ENCODE measurements at places on chromosomes 12 and 14.
A peak's percentile ranks its signal among the peaks of the same experiment; 100 is the strongest.

- no peak for DNase-seq
- no peaks in the 10 kb centered on the region for H3K36me3 ChIP-seq
- H3K27me3 ChIP-seq: no peaks in the 10 kb centered on the region
- H3K4me1 ChIP-seq: no peaks in the 10 kb centered on the region
- H3K4me3 ChIP-seq: no peak overlapping the region
- H3K27ac ChIP-seq: no peak overlapping the region
These were observed 125.3 kb upstream of the PWP1 start for GRCh38 chr12:107560165-107560898.

DNA sequence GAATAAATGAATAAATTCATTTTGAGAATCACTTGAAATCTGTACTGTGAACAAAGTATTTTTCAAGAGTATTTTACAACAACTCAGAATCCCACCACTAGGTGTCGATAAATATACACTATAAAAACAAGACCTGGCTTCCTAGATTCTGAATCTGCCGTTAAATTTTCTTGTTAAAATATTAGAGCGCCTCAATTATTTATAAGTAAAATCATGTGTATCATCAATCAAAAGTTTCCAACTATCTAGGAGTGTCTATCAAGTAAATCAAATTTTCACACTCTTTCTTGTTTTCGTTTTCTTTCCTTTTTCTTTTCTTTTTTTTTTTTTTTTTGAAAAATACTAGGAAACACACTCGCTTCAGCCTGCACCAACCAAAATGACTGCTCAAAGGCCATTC is 179.2 kb upstream of the DCN start:
- no peak for DNase-seq
- H3K36me3 ChIP-seq: no peaks in the 10 kb centered on the region

- no peak overlapping the region for H3K4me3 ChIP-seq
- no peaks in the 10 kb centered on the region for H3K4me1 ChIP-seq
- H3K27ac ChIP-seq: no peak overlapping the region
- no peaks in the 10 kb centered on the region for H3K36me3 ChIP-seq
- no peaks in the 10 kb centered on the region for H3K27me3 ChIP-seq
These were observed 214.3 kb downstream of the KIF26A start for GRCh38 chr14:104352493-104353220.

GRCh38 chr12:1584326-1584725 is 10.1 kb downstream of the FBXL14 start:
- no peaks in the 10 kb centered on the region for H3K27me3 ChIP-seq
- no peak for DNase-seq
- H3K27ac ChIP-seq: no peak overlapping the region
- H3K4me3 ChIP-seq: no peak overlapping the region
- H3K4me1 ChIP-seq: no peaks in the 10 kb centered on the region

GRCh38 chr12:124419292-124420040 is 124.6 kb downstream of the RFLNA start:
- H3K4me3 ChIP-seq: no peak overlapping the region
- H3K27me3 ChIP-seq: no peaks in the 10 kb centered on the region
- no peak for DNase-seq
- peaks cover 16% of the 10 kb centered on the region for H3K4me1 ChIP-seq
- H3K27ac ChIP-seq: peak overlapping the region; percentile 87
- no peaks in the 10 kb centered on the region for H3K36me3 ChIP-seq

GRCh38 chr14:20487396-20487725 is 18.0 kb upstream of the RNASE10 start:
- H3K36me3 ChIP-seq: no peaks in the 10 kb centered on the region
- H3K4me1 ChIP-seq: no peaks in the 10 kb centered on the region
- no peak overlapping the region for H3K27ac ChIP-seq
- no peaks in the 10 kb centered on the region for H3K27me3 ChIP-seq

- H3K27ac ChIP-seq: no peak overlapping the region
- no peak overlapping the region for H3K4me3 ChIP-seq
- H3K4me1 ChIP-seq: no peaks in the 10 kb centered on the region
- no peak for DNase-seq
- no peaks in the 10 kb centered on the region for H3K27me3 ChIP-seq
These were observed 23.5 kb upstream of the SMAGP start for GRCh38 chr12:51293696-51294095.

- H3K27ac ChIP-seq: no peak overlapping the region
- DNase-seq: no peak
- H3K4me3 ChIP-seq: no peak overlapping the region
- no peaks in the 10 kb centered on the region for H3K36me3 ChIP-seq
These were observed 38.1 kb downstream of the ETV6 start for GRCh38 chr12:11687528-11687927.

DNA sequence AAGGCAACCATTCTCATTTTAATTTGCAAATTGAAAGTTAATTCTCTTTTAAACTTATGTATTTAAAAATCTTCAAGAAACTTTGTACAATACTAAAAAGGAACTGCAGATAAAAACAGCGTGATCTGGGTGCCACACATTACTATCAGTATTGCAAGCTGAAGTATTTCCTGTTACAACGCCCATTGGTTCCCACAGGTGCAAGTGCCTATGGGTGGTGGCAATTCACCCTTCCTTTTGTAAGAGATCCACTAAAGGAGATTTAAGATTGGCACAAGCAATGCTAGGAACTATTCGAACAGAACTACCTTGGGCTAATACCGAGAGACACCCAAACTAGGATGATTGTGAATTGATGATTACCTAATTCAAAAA is 13.2 kb downstream of the TAOK3 start:
- H3K4me1 ChIP-seq: no peaks in the 10 kb centered on the region
- H3K27me3 ChIP-seq: no peaks in the 10 kb centered on the region
- H3K4me3 ChIP-seq: no peak overlapping the region
- H3K36me3 ChIP-seq: no peaks in the 10 kb centered on the region
- peak overlapping the region; percentile 30 for H3K27ac ChIP-seq

- H3K27ac ChIP-seq: no peak overlapping the region
- no peak overlapping the region for H3K4me3 ChIP-seq
- no peaks in the 10 kb centered on the region for H3K27me3 ChIP-seq
These were observed 153.6 kb upstream of the NRXN3 start for GRCh38 chr14:78016532-78016931.

DNA sequence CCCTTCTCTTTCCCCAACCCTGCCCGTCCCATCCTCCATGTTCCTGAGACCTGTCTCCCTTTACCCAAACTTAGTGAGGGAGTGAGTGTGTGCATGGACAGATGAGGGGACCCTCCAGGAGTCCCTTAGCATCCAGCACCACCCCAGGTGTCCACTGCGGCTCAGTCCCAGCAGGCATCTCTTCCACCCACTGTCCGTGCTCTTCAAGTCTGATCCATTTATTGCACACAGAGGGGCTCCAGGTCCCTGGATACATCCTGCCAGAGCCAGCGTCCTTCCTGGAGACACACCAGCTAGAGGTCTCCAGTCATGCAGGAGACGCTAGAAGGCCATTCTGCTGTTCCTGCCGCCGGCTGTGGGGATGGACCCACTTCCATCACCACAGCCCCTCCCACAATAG is 239.2 kb downstream of the ADGRD1 start:
- no peaks in the 10 kb centered on the region for H3K4me1 ChIP-seq
- H3K4me3 ChIP-seq: no peak overlapping the region
- no peak overlapping the region for H3K27ac ChIP-seq

DNA sequence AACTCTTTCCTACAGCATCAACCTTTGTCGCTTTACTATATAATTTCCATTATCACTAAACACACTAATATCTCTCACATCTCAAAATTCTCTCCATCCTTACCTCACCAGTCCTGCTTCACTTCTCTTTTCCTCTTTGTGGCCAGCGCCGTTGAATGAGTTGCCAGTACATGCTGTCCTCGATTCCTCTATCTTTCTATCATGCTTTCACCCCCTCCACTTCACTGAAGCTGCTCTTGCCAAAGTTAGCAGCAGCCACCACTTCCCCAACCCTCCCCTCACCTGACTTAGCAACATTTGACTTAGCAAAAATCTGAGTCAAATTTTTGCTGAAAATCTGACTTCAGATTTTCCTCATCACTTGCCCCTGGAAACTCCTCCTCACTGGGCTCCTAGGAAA is 210.4 kb downstream of the ANO6 start:
- H3K4me3 ChIP-seq: no peak overlapping the region
- H3K4me1 ChIP-seq: no peaks in the 10 kb centered on the region
- no peak for DNase-seq

GRCh38 chr12:53500142-53500775 is 824 bp upstream of the TARBP2 start:
- peaks cover 14% of the 10 kb centered on the region for H3K4me1 ChIP-seq
- peak overlapping the region; percentile 72 for H3K4me3 ChIP-seq
- DNase-seq: peak; percentile 84

DNA sequence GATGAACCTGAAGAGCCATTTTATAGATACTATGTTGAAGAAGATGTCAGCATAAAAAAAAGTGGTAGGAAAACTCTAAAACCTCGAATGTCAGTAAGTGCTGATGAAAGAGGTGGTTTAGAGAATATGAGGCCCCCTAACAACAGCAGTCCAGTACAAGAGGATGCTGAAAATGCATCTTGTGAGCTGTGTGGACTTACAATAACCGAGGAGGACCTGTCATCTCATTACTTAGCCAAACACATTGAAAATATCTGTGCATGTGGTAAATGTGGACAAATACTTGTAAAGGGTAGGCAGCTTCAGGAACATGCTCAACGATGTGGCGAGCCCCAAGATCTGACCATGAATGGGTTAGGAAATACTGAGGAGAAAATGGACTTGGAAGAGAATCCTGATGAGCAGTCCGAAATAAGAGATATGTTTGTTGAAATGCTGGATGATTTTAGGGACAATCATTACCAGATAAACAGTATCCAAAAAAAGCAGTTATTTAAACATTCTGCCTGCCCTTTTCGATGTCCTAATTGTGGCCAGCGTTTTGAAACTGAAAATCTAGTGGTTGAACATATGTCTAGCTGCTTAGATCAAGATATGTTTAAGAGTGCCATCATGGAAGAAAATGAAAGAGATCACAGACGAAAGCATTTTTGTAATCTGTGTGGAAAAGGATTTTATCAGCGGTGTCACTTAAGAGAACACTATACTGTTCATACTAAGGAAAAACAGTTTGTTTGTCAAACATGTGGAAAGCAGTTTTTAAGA is 17.8 kb upstream of the HSPA2 start:
- no peaks in the 10 kb centered on the region for H3K36me3 ChIP-seq
- H3K27me3 ChIP-seq: no peaks in the 10 kb centered on the region
- no peak overlapping the region for H3K4me3 ChIP-seq
- H3K27ac ChIP-seq: no peak overlapping the region

GRCh38 chr12:132572106-132572505 is 38.3 kb downstream of the LRCOL1 start:
- no peak overlapping the region for H3K4me3 ChIP-seq
- H3K36me3 ChIP-seq: no peaks in the 10 kb centered on the region
- no peaks in the 10 kb centered on the region for H3K27me3 ChIP-seq
- no peaks in the 10 kb centered on the region for H3K4me1 ChIP-seq
- no peak for DNase-seq

DNA sequence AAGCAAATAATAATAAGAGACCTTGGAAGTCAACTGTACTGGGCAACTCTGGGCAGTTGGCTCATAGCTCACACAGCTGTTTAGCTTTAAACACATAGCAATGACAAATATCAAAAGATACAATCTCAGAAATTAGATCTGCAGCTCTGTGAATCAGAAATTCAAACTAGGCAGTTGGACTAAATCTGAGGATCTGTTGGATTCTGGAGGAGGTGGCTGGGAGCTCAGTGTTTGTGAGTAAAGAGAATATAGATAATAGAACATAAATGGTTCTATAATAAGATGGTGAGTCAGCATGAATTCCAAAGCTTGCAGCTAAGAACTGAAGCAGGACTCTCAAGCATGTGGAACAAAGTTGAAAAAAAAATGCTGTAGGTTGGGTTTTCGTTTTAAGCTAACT is 1949.4 kb upstream of the SEL1L start:
- H3K4me1 ChIP-seq: no peaks in the 10 kb centered on the region
- no peak overlapping the region for H3K27ac ChIP-seq
- no peak for DNase-seq
- no peak overlapping the region for H3K4me3 ChIP-seq

GRCh38 chr14:58239244-58240195 is 5.1 kb upstream of the PSMA3 start:
- no peaks in the 10 kb centered on the region for H3K36me3 ChIP-seq
- H3K27ac ChIP-seq: peak overlapping the region; percentile 92
- H3K27me3 ChIP-seq: no peaks in the 10 kb centered on the region
- DNase-seq: peak; percentile 74
- H3K4me1 ChIP-seq: no peaks in the 10 kb centered on the region
- H3K4me3 ChIP-seq: peak overlapping the region; percentile 45

DNA sequence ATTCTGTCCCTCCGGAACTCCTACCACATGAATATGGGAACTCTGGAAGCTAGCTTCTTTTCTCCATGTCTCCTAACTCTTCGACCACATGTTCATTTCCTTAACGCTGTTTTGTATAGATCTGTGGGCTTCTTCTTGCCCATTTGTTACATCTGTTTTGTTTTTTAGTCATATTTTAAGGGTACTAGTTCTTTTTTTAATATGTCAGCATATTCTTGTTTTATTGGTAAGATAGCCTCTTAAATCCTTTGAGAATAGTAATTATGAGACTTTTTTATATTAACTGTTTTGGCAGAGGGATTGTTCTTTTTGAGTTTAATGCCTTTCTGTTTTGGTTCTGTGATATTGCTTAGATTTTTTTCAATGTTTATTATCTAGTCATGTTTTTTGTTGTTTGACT is 70.5 kb downstream of the VRK1 start:
- DNase-seq: no peak
- no peaks in the 10 kb centered on the region for H3K4me1 ChIP-seq
- H3K27ac ChIP-seq: no peak overlapping the region
- no peak overlapping the region for H3K4me3 ChIP-seq
- no peaks in the 10 kb centered on the region for H3K36me3 ChIP-seq
- H3K27me3 ChIP-seq: no peaks in the 10 kb centered on the region

GRCh38 chr14:102212845-102213244 is 73.1 kb downstream of the WDR20 start:
- H3K4me3 ChIP-seq: no peak overlapping the region
- no peak overlapping the region for H3K27ac ChIP-seq
- H3K4me1 ChIP-seq: no peaks in the 10 kb centered on the region
- DNase-seq: no peak

DNA sequence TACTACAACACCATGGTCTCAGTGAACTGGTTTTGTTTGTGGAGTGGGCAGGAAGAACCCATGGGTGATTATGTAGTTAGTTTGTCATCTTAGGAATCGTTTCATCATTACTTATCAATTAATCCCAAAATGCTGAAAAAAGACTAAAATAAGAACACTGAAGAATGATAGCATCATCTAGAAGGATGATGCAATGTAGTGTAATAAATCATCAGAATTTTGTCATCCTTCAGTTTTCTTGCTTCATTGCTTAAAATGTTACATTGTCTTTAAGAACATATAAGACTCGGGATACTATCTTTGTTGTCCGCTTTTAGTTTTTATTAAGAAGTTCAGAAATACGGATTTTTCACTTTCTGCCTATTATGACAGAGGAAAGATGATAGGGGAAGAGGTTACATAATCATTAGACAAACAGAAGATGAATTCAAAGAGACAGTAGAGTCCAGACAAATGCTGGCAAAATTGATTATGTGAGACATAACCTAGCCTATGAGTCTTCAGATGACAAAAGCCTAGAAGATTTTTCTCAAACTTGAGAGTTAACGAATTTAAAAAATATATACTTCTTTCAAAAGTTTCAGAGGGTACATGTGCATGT is 10.8 kb upstream of the SMOC1 start:
- H3K27me3 ChIP-seq: no peaks in the 10 kb centered on the region
- H3K27ac ChIP-seq: no peak overlapping the region
- no peaks in the 10 kb centered on the region for H3K4me1 ChIP-seq
- DNase-seq: no peak
- no peak overlapping the region for H3K4me3 ChIP-seq
- no peaks in the 10 kb centered on the region for H3K36me3 ChIP-seq

Measured in uterus (tissue), 4 donors.